Activated CD8-positive, alpha-beta T cell treated with anti-CD3 and anti-CD28 coated beads, Interleukin-2, amount 10 ng/mL, durations not matched to agents 7 days and 5 days (primary cell): ENCODE measurements at places on chromosomes 2 and 18. TPM values are rescaled to one million over a fixed set of nuclear protein-coding genes. Genes with fewer than 3 reads are reported as not detected.
A peak's percentile ranks its signal among the peaks of the same experiment; 100 is the strongest.

OSBPL6 gene
- 0.16 TPM for total RNA-seq

ZNF514 gene
- total RNA-seq, result 17.4 TPM

OLA1 gene
- total RNA-seq, result 71.6 TPM

CCDC150 gene
- 17.3 TPM for total RNA-seq

TMEM169 gene
- total RNA-seq, result 1.4 TPM

TBR1 gene
- total RNA-seq, result not detected

RNU2-63P gene
- 4.5 TPM for total RNA-seq

VWC2L gene
- total RNA-seq, result not detected

ARHGAP25 gene
- 68.7 TPM for total RNA-seq

NEU2 gene
- total RNA-seq, result not detected

GRCh38 chr2:201260302-201260800, at the start of gene CASP8:
Gene CASP8 (plus strand): TSS chr2:201260536. CDS start chr2:201266487, 5,951 bp downstream.
- DNase-seq, result peak; percentile 83

DNA sequence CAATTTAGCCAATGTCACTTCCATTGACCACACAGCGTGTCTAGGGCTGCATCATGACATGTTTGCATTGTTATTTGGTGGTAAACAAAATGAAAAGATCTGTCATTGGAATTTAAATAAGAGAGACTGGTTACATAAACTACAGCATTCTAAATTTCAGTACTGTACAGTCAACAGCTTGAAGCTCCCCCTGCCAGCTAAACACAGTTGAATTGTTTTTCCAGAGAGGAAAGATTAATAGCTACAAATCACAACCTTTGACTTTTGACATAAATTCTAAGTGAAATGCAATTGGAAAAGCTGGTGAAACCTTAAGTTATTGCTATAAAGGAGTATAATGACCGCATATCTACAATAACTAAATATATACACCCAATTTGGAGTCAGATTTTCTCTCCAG, 1600.0 kb upstream of the ACVR2A start:
- DNase-seq, result no peak

GRCh38 chr2:182666674-182667314, 49.3 kb upstream of the DNAJC10 start:
- peak; percentile 28 for DNase-seq

- DNase-seq, result no peak
Measured at GRCh38 chr2:107002735-107003134, 116.8 kb upstream of the ST6GAL2 start.

DNA sequence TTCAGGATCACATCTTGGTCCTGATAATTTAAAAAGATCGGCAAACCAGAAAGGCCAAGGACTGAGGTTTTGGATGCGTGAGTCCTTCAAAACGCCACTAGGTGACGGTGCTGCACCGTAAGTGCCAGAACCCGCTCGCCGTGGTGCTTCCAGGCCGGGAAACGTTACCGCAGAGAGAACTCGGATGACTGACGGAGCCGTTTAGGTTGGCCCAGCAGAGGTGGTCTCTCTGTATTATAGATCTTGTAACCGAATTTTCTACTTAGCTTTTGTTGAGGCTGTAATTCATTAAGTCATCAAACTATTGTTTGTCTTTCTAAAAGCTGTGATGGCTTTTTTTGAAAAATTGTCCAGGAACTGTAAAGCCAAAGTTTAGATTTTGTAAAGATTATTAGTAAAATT, 39.8 kb upstream of the ADCYAP1 start:
- peak; percentile 73 for DNase-seq

DNA sequence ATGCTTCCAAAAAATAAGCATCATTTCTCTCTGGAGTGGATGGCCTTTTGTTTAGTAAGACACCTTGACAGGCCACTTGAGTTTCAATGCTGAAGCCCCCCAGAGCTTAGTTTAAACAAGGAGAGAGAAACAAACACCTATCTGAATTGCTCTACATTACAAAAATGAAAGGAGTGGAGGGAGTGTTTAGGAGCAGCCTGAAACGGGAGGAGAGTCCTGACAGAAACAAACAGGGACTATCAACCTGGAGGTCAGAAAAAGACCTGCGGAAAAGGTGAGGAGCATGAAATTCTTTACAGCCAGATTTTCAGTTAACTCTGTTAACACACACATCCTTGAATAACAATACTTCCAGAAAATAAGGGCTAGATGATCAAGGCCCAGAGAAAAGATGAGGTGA, 126.2 kb downstream of the NR4A2 start:
- DNase-seq, result no peak

GRCh38 chr2:19748073-19748375, 153.8 kb downstream of the TTC32 start:
- no peak for DNase-seq

DNA sequence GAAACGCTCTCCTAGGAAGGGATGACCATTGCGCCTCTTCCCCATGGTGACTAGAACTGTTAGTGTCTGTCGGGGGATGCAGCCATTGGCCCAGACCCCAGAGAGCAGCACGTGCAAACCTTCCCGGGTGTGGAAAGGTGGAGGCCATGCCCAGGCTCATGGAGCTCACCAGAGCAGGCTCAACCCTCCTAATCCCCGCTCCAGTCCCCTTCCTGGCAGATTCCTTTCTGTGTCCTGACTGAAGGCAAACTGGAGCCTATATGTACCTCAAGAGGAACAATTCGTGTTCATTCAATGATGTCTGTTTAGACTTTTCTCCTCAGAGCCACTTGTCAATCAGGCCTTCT, 94.4 kb downstream of the RHOB start:
- no peak for DNase-seq

- DNase-seq, result no peak
Measured at GRCh38 chr2:176292608-176293007, 23.4 kb downstream of the MTX2 start.

- DNase-seq, result no peak
Measured at GRCh38 chr18:46478796-46479195, 178.2 kb downstream of the LOXHD1 start.

GRCh38 chr2:42951263-42951938, 159.0 kb upstream of the HAAO start:
- no peak for DNase-seq

DNA sequence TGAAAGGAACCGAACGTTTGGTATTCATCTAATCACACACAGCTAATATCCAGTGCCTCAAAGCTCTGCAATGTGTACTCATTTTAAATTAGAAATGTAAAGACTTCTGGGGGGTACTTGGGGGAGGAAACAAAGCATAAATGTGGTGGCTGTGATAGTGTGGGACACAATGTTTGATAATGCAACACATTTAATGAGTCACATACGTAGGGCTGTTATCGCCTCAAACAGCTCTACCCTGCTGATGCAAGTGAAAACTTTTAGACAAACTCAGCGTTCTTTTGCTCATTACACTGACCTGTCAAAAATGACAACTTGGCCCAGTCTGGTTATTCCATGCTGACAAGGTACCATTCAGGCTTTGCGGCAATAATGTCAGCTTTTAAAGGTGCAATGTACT, 1227.1 kb upstream of the CELF4 start:
- DNase-seq, result no peak

GRCh38 chr2:85754313-85755095, 713 bp downstream of the ATOH8 start:
- DNase-seq, result peak; percentile 59

GRCh38 chr2:22800412-22800811, 584.6 kb upstream of the KLHL29 start:
- no peak for DNase-seq

DNA sequence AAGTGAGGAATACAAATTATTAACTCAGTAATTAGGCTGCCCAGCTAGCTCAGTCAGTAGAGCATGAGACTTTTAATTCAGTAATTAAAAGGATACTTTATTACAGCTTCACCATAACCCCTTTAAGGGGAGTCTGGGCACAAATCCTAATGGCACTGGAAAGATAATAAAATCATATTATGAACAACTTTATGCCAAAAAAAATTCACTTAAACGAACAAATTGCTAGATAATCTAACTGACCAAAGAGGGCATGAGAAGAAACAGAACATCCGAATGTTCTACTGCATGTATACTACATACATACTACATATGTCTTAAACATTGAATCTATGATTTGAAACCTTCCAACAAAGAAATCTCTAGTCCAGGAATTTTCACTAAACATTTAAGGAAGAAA, 159.5 kb downstream of the CYP26B1 start:
- DNase-seq, result no peak

DNA sequence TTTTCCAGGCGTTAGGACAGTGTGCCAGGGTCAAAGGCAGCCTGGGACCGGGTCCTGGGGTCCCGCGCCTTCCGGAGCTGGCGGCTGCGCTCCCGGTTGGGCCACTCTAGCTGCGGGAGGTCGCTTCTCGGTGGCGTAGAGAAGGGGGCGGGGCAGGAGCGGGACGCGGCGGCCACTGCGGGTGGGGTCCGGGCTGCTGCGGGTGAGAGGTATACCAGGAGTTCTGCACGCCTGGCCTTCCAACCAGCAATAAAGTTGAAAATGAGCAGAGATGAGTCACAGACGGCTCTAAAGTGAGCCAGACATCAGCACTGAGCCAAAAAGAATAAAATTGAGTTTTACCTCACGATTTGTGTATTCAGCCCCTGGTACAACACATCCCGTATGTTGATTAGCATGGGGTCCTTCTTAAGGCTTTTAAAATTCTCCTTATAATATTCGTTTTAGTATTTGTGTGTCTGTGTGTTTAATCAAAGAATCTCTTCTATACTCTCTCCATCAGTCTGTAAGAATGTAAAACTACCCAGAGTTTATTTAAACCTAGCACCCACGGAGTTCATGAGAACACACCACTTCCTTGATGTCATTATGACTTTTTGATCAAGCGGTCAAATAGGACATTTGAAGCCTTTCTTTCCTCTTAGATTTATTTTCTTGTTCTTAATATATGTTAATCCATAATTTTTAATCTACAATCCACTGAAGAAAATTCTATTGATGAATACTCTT, at the start of gene C1GALT1C1L:
TSS of gene C1GALT1C1L (minus strand) at position 108 of the 729 bp plus-strand sequence. CDS start at position 1, 107 bp downstream.
- DNase-seq, result no peak

GRCh38 chr2:119696494-119697030, 17.6 kb downstream of the TMEM177 start:
- no peak for DNase-seq
